Inflammatory macrophage treated with lipopolysaccharide for 1 hour (primary cell): ENCODE measurements at places on chromosomes 7 and 10.

GRCh38 chr7:137904833-137905232 is 58.1 kb upstream of the DGKI start:
- no peak for DNase-seq

- DNase-seq = no peak
Measured at GRCh38 chr7:1610013-1610677, 40.3 kb upstream of the PSMG3 start.

- DNase-seq = no peak
Measured at GRCh38 chr10:66940965-66941364, 15.1 kb downstream of the LRRTM3 start.

DNA sequence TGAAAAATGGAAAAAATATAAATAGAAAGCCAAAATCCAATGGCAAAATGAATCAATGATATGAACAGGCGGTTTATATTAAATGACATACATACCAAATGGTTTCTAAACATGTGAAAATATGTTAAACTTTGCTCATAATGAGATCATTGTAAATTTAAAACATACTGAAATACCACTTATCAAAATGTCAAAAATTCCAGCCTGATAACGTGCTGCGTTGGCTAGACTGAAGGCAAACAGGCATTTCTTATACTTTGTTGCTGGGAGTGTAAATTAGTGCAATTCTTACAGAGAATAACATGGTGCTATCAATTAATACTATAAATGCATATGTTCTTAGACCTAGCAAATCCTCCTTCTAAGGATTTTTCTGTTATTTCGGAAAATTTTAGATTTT is 225.8 kb upstream of the FAM3C start:
- no peak for DNase-seq

GRCh38 chr10:95303950-95304349 is 13.1 kb upstream of the PDLIM1 start:
- DNase-seq = no peak
